ENCODE measurements at places on chromosomes 5 and 9.

DNA sequence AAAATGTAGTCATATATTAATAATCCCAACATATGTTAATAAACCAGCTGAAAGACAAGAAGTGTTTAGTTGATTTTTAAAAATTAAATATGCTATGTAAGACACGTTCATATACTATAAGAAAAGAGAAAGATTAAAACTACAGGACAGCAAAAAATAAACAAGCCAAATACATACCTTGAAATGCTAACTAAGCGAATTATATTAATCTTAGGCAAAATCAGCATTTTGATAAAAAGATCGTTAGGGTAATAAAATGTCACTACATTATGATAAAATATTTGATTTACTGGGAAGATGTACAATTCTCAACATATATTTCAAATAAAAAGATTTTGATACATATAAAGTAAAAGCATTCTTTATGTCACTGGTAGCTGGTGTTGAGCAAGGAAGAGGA is 938.3 kb downstream of the PTPRD start:
- no peak for DNase-seq

DNA sequence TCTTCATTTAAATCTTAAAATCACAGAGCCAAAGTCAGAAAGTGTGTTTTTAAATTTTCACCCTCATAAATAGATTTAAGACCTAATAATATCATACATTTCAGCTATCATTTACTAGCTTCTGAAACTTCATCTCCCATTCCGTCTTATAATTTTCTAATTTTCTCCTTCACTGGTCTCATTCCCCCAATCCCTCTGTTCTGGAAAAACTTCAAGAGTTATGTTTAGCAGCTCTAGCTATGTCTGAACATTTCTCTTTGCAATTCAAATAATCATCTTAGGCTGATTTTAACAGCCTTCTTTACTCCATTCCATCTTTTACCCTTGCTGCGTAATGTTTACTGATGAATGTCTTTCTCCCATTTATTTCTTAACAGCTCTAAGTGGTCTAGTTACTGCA is 192.4 kb downstream of the SLF1 start:
- no peak for DNase-seq

DNA sequence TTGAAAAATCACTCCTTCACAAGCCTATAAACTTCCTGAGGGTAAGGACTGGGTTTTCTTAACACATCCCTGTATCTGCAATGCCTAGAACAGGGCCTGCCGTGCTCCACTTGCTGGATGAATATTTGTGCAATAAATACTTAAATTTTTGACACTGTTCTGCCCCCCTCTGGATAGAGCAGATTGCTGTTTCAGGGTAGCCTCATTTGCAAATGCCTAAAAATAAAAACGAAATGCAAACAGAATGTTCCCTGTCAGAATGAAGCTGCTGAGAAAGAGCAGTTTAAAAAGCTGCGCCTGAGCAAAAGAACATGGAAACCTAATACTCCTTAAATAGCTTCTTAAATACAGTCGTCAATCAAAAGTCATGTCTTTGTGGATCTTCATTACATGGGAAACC is 385.3 kb downstream of the PRELID2 start:
- DNase-seq, result no peak

DNA sequence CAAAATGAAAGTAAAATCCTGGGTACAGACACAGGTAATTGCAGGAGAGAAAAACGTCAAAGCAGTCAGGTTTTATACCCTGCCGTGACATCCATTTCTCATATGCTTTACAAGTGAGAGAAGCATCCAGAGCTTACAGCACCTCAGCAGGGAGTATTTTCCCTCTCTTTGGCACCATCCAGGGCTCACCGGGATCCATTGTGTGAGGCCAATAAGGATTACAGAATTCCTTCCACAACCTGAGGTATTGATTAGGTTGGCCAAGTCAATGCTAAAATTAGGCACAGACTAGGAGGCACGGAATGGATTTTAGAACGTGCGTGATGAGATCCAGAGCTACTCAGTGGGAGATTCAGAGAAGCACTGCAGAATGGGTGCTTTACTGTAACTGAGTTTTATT is 296.6 kb downstream of the FBXL7 start:
- no peak for DNase-seq

- no peak for DNase-seq
Measured at GRCh38 chr5:55037890-55038289, 13.8 kb downstream of the GZMK start.

DNA sequence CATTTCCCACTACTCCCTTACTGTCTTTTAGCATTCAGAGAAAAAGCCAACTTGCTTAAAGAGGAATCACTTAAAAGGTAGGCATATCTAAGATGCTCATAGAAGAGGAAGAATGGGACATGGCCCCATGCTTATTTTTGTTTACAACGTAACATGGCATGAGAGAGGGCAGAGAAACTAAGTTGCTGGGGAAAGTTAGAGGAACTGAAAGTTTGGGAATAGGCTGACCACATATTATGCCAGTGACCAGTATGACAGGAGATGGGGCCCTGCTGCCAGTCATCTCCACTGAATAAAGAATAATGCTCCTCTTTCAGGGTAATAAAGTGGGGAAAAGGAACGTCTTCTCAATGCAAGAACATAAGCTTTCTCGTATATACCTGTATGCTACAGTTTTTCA is 1.9 kb downstream of the PLPP6 start:
- no peak for DNase-seq

- DNase-seq, result no peak
Measured at GRCh38 chr9:33125461-33125860, 41.7 kb downstream of the B4GALT1 start.

DNA sequence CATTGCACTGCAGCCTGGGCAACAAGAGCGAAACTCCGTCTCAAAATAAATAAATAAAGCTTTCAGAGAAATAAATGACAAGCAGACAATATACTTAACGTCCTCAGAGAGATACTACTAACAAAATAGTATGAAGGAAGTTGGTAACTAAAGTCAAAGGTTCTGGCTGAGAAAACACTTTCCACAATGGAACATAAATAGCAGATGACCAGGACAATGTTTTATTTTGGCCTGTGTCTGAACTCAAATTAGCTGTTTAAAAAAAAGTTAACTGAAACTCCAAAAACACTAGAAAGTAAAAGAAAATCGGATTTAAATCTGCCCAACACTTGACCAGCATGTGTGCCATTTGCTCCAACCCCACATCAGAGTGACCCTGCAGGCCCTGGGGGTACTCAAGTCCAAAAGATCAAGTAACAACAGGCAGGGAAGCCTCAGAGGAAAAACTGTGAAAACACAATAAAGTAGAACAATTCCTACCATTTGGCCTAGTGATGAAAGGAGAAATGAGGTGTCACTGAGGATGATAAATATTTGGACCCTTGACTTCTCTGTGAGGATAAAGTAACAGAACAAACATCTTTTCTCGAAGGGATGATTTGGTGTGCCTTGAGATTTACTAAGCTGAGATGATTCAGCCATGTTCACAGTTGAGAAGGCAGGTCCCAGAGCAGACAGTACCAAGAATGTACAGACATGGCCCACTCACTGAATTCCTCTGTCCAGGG is 47.7 kb downstream of the LHFPL2 start:
- no peak for DNase-seq

DNA sequence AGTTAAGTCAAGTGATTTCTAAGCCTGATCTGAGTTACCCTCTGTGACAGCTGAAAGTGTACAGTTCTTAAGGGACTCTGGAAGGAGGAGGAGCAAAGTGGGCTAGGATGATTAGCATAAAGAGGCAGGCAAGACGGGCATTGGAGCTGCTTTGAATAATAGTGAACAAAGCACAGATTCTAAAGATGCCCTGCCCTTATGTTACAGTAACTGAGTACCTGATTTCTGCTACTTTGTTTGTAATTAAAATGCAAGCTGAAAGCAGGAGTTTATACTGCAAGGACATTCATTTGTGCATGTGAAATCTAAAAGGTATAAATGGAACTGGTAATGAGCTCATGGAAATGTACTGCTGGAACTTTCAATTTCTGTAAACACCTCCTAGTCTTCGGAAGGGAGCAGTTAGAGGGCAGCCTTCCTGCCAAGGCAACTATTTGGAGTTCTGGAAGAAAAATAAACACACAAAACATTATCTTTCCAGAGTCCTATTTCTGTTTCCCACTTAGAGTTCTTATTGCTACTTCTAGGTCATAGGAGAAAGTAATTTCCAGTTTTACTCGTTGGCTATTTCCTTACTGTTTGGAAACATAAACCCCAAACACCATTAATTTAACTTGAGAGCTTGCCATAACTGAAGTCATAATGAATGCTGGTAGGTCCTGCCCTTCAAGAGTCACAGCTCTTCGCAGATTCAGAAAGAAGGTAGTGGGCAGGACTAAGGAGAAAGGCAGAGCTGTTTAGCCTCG is at the start of gene RANBP3L:
Gene RANBP3L (minus strand): TSS at position 45 of the 746 bp plus-strand sequence. CDS start 486 bp downstream, outside the sequence.
- DNase-seq, result no peak

DNA sequence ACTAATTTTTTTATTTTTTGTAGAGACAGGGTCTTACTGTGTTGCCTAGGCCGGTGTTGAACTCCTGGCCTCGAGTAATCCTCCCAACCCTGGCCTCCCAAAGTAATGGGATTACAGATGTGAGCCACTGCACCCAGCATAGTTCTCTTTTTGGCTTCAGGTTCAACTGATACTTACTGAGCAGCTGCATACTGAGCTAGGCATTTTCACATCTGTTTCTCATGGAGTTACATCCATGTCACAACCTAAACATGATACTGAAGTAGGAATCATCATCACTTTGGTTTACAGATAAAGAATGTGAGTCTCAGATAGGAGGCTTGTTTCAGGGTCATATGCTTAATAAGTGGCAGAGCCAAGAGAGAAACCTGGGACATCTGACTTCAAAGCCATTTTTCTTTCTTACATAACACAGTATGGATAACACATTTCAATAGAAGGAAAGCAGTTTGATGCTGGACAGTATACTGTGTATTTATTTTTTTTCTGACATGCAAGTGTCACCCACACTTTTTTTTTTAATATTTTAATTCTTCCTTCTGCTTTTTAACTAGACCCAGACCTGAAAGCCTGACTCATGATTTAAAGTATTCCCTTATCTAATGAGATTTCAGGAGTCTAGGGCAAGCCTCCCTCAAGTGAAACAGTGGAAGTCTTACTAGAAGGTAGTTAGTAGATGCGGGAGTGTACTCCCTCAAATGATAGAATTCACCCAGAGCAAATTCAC is 90.8 kb downstream of the HACD4 start:
- no peak for DNase-seq

DNA sequence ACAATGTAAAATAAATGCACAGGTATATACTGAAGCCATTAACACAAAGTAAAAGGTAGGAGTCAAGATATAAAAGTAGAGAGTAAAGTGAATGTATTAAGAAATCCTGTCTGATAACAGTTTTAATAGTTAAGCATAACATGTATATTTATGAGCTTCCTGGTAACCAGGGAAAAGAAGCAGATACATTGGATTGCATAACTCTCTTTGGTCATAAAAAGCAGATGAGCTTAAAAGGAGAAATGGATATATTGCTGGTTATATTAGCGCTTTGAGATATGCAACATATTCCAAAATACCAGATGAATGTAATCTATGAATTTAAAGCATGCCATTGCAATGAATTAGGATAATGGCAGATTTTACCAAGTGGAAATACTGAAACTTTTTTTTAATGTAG is 6.2 kb upstream of the TNFSF8 start:
- DNase-seq, result no peak

DNA sequence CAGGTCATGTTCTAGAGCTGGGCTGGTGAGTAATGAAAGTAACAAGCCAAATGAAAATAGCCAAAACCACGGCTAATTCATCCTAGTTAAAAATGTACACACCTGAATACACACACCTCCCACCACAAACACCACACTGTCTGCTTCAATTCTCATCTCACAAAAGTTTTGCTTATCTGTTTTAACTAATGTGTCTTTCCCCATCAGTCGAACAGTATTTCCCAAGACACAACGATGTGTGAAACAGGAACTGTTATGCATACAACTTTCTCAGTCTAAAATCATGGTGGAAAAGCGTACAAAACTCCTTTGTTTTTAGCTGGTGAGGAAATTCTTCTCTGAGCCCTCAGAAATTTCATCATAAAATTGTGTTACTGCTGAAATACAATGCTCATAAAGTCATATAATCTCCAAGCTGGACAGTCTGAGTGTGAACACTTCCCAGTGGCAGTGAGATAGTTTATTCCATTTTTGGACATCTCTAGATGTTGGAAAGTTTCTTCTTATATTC is 242.4 kb downstream of the EFNA5 start:
- no peak for DNase-seq

DNA sequence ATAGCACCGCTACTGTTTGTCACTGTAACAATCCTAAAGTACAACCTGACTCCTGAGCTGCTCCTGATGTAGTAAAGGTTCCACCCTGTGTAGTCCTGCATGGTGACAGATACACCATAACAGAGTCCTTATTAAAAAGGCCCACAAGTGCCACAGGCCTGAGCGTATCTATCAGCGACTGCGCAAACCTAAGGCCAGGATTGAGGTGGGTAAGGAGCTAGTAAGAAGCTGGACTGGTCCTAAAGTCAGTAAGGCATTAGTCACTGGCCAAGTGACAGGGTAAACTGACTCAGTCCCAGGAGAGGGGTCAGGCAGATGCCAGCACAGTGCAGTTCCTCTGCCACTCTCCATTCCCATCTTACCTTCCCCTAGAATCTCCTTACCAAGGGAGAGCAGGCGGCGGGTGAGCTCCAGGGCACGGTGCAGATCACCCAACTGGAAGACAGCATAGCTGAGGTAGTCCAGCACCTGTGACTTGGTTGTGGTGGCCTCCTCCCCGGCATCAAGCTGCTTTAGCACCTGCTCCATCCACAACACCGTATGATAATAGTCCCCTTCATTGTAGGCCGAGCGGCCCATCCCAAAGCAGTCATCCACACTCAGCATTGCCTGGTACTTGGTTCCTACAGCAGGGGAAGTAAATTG is 17.6 kb downstream of the P4HA2 start:
- no peak for DNase-seq

DNA sequence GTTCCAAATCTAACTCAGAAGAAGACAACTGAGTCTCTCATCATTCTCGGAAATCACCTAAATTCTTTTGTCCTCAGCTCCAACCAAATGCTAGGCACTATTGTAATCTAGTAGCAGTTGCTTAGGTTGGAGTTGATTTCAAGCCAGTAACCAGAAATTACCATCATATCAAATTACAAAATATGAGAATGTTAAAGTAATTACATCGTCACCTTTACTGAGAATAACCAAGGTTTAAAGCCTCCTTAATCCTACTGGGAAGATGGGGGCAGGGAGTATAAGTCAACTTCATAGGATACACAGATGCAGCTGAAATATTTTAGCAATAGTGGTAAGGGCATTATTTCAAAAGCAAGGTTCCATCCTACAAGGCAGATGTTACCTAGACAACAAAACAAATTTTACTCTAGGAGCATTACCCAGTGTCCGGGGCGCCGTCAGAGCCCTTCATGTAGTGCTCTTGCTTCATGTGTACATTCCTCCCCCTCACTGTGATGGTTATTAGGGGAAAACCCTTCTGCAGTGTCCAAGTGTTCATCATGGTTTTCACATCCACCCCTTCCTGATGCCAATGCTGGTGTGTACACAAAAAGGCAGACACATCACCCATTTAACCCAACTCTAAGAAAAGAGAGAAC is 19.5 kb downstream of the ERAP1 start:
- no peak for DNase-seq

DNA sequence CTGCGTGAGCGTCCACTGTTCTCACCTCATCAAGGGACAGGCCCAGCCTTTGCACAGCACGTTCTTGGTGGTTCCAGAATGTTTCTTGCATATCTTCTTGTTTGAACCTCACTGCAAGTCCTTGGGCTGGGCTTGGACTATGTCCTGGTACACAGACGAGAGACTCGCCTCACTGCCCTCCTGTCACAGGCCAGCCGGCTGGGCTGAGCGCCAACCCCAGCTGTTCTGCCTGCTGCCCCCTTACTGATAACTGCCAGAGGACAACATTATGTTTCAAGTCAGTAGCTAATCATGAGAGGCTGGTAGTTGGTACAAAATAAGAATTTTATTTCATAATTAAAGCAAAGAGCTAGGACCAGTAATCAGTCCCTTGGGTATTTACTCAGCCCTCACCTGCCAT is 52.8 kb upstream of the LRRTM2 start:
- DNase-seq, result no peak
